ENCODE measurements at places on chromosomes 4 and X.

GRCh38 chrX:119507206-119507605 is 39.0 kb downstream of the SLC25A5 start:
- DNase-seq, result no peak

DNA sequence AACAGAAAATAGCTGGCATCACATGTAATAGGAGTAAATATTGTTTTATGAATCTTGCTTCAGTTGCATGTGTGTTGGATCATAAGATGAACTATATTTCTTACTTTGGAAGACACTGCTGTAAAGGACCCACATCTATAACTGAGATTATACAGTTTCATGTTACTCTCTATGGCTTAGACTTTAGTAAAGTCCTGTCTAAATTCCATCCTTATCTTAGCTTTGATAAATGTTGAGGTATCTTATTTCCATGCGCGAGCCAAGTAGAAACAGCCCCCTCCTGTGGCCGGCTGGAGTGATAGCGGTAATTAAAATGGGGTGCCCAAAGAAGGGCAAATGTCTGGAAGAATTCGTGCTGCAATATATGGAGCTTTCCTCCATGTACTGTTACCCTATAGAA is 43.0 kb downstream of the CCDC158 start:
- no peak for DNase-seq

DNA sequence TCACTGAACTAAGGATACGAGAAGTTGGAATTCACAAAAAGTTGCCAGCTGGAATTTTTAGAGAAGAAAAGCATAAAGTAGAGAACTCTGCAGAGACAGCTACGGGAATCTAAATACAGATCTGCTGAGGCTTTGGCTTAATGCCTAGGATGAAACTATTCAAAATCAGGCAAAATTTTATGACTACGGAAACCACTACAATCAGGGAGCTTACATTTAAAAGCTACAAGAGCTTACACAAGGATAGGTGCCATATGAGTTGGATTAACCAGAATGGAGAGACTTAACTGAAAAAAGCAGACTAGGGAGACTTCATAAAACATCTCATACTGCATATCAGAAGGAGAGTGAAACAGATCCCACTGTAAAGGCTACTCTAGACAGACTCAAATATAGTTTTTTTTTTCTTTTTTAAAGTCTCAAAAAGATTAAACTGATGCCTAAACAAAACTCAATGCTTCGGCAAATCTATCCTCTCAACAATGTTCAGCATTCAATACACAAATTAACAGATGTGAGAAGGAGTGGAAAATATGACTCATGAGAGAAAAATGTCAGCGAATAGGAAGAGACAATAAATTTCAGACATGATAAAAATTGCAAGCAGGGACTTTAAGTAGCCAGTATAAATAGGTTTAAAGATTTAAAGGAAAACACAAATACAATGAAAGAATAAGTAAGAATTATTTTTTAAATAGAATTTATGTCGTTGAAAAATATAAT is 586.1 kb downstream of the FSTL5 start:
- no peak for DNase-seq

GRCh38 chr4:140122891-140123290 is 31.1 kb downstream of the MAML3 start:
- DNase-seq, result no peak

- DNase-seq, result peak; percentile 25
Observed at GRCh38 chrX:13506574-13506973, 62.8 kb upstream of the EGFL6 start.

GRCh38 chr4:145541346-145541745 is 59.7 kb downstream of the SMAD1 start:
- DNase-seq, result no peak

GRCh38 chr4:128227991-128228571 is 59.5 kb downstream of the PGRMC2 start:
- DNase-seq, result no peak

GRCh38 chr4:156972379-156973015 is 898 bp upstream of the PDGFC start:
- DNase-seq, result no peak

GRCh38 chr4:24433515-24434214 is 150.7 kb downstream of the DHX15 start:
- no peak for DNase-seq

GRCh38 chr4:104919406-104919805 is 227.3 kb upstream of the TET2 start:
- no peak for DNase-seq

GRCh38 chr4:118983831-118984230 is 95.2 kb downstream of the SYNPO2 start:
- DNase-seq, result no peak

DNA sequence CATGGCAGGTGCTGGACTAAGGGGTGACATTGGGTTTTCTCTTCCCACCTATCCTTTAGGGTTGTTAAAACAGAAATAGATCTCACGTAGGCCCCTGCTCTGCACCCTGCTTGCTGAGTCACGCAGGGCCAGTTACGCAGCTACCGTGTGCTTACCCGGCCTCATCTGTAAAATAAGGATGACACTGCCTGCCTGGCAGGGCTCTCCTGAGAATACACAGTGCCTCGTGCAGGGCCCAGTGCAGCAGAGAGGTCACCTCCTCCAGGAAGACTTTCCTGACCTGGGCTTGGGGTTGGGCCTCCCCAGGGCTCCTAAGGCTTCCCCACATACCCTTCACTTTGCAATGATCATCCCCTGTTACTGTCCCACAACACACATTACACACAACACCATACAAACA is 33.6 kb upstream of the JAKMIP1 start:
- no peak for DNase-seq

DNA sequence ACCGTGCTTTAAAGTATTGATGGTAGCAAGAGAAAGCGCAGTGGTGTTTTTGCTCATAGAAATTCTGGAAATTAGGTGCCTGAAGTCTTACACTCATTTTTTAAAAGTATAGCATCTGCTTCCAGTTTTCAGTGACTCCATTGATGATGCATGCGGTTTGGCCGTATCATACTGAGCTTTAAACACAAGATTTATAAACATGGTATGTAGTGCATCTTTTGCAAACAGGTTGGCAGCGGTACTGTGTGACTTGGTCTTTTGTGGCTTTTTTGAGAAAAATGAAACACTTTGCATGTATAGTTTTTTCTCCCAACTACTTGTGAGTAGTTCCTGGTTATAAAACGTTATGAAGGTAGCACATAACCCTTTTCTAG is 2.0 kb downstream of the DDX3X start:
- DNase-seq, result no peak

- no peak for DNase-seq
Observed at GRCh38 chrX:131783555-131784308, 239.4 kb upstream of the STK26 start.

DNA sequence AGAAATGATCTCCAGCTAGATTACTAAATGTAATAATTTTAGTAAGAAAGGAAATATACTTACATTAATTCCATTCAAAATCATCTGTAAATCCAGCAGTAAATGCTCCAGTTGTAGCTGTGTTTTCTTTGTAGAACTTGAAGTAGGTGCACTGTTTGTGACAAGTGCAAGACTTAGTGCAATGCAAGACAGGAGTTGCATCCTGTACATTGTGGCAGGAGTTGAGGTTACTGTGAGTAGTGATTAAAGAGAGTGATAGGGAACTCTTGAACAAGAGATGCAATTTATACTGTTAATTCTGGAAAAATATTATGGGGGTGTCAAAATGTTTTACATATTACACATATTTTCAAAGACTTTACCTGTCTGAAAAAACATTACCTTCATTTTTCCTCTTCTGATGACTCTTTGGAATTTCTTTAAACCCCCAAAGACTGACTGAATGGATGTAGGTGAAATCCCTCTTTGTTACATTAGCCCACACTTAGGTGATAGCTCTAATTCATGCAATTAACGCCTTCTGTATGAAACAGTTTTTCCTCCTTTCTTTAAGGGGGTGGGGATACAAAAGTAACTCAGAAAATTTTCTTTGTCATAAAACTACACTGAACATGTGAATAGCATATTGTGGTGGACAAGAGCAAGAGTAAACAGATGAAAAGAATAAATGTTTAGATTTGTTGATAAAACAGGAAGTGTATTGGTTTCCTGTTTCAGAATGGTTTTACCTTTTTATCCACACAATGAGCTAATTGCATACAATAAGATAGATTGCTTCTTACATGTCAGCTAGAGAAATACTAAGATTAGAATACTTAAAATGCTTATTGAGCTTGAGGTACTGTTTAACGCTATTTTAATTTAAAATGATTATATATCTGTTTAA is at the start of gene IL2:
IL2 (minus strand) TSS at position 495 of the 886 bp plus-strand sequence; CDS start at position 210, 285 bp downstream.
- no peak for DNase-seq

GRCh38 chrX:103614999-103615398 is 7.2 kb downstream of the TCEAL3 start:
- no peak for DNase-seq

DNA sequence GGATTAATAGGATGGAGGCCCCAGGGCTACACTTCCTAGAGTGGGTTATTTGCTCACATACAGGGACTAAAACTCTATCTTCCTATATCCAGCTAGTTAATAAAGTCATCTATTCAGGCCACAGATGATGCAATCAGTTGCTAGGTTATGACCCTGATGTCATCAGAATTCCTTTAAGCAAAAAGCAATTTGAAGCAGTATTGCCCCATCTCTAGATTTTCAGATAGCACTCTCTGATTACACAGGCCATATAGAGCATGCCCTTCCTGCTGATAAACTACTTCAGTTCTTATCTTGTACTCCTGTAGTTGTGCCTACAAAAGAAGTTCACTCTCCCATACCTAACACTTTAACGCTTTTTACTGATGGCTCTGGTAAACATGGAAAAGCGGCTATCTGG is 84.8 kb downstream of the TMEM144 start:
- no peak for DNase-seq

- DNase-seq, result no peak
Observed at GRCh38 chr4:143341186-143341755, 4.6 kb downstream of the GAB1 start.

- no peak for DNase-seq
Observed at GRCh38 chr4:3434881-3435685, 6.7 kb upstream of the HGFAC start.

DNA sequence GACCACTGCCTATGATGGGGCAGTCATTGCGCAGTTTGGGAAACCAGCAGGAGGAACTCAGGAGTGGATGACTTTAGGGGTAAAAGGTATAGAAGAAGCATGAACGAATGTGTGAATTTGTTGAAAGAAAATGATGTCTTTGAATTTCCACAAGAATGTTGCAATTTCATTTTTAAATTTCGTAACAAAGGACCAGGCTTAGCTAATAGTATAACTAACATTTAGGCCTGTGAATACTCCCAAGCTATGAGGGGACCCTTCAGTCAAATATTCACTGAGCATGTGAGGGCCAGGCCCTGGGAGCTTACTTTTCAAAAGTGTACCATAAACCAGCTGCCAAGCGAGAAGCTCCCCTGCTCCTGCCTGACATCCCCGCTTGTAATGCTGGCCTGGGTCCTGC is 5.3 kb downstream of the MPC1L start:
- DNase-seq, result no peak
